CD4-positive, alpha-beta T cell treated with Interleukin-6 at 100 ng/mL for 8 hours (primary cell): ENCODE measurements at places on chromosomes 4 and X.

GRCh38 chrX:38473701-38474100 is 87.6 kb upstream of the TSPAN7 start:
- no peak for DNase-seq

DNA sequence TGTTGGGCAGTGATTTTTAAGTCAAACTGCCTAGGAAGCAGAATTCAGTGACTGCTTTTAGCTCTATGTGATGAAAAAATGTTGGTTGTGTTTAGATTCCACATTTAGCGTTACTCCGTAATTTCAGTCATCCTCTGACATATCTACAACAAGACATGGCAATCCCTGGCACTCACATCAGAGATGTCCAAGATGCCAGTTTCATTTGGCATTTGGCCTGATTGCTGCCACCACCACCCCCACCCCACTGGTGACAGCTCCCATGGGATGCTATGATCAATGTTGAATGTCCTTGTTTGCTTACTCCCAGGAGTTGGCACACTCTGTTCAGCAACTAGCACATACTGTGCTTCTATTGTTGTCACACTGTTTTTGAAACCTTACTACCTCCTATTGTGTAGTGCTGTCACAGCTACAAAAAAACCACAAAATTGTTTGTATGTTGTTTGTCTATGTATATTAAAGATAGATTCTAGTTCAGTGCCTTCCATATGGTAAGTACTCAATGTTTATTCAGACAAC is 101.4 kb downstream of the AWAT2 start:
- DNase-seq: no peak

- no peak for DNase-seq
These were observed 917 bp downstream of the MYL5 start for GRCh38 chr4:675036-675882.

GRCh38 chr4:109375778-109376414 is 57.7 kb upstream of the SEC24B start:
- DNase-seq: no peak

DNA sequence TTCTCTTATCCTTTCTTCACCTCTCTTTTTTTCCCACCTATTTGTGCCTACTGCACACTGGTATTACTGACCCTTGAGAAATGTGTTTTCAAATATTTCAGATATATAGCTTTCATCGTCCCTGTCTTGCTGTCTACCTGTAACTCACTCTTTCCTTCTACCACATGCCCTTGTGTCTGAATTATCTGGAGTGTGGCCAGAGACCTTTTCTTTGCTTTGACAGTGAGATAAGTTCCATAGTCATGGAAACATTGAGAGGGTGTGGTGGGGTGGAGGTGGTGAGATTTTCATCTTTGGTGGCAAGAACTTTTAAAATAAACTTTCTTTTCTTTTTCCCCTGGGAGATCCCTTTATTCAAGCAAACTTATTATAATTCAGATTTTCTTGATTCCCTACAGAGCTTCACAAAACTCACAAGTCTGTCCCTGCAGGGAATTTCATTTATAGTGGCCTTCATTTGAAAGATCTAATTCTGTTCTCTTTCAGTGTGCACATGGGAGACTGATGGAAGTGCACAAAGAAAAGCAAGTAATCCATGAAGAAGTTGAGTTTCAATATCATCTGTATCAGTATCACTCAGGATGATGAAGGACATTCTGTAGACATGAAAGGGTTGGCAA is 95.7 kb downstream of the SH2D1A start:
- DNase-seq: no peak

DNA sequence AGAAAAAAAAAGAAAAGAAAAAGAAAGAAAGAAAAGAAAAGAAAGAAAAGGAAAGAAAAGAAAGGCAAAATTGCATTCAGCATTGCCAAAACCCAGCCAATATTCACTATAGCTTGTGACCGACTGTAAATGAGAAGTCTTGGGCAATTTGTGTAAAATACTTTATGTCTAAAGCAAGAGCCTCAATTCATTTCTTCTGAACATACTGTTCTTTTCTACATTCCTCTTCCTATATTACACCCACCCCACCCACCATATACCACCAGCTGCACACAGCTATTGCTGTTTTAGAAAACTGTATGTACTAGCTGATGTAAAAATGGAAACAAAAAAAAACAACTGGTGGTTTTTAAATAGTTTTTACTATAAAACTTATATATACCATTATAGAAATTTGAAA is 156.9 kb upstream of the TTC29 start:
- DNase-seq: no peak

- no peak for DNase-seq
These were observed 1731.7 kb downstream of the ARAP2 start for GRCh38 chr4:34512616-34513015.

DNA sequence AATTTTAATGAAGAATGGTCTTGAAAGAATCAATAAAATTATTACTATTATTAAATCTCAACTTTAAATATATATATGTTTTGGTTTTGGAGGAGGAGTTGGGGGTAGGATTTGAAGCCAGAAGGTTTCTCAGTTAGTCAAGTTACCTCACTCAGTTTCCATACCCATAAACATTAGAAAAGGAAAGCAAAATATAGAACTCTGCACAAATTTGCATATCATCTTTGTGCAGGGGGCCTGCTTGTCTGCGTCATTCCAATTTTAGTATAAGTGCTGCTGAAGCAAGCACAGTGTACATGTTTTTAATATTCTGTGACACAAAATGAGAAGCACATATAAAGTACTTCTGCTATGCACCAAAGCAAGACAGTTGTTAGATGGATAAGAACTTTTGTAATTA is 47.5 kb upstream of the SCRG1 start:
- DNase-seq: no peak

- DNase-seq: no peak
These were observed 12.2 kb upstream of the SPCS3 start for GRCh38 chr4:176307666-176307930.

DNA sequence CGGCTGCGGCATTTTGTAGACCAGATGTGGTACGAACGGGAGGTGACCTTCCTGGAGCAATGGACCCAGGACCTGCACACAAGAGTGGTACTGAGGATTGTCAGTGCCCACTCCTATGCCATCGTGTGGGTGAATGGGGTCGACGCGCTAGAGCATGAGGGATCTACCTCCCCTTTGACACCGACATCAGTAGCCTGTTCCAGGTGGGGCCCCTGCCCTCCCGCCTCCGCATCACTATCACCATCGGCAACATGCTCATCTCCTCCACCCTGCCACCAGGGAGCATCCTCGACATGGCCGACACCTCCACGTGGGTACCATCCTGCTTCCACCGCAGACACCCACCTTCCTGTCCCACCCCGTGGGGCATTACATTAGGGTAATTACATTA is 46.2 kb downstream of the SMARCA5 start:
- DNase-seq: no peak

GRCh38 chr4:70706044-70706461 is 15.7 kb upstream of the RUFY3 start:
- DNase-seq: no peak

DNA sequence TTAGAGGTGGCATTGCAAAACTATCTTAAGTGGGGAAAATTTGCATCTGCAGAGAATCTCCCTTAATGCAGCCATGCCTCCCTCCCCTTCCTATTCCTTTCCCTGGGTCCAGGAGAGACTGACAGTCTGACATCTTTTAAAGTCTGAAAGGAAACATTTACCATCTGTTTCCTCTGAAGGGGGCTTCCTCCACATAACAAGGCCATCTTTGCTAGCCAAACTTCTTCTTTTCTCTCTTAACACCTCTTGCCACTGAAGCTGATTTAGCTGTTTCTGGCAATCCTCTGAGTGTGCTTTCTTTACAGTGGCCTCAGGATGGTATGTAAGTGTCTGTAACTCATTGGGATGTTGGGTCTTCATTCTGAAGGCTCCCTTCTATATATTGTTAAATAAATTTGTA is 34.6 kb upstream of the AADAT start:
- DNase-seq: no peak

GRCh38 chr4:141391771-141392170 is 171.1 kb downstream of the ZNF330 start:
- no peak for DNase-seq
